A549 (cell line): ENCODE measurements at places on chromosomes 5 and 9. TPM values are rescaled to one million over a fixed set of nuclear protein-coding genes. Genes with fewer than 3 reads are reported as not detected.

- peak; percentile 90 for DNase-seq
Measured at GRCh38 chr5:14204785-14205321, 61.7 kb downstream of the TRIO start.

Gene FUBP3
- polyA plus RNA-seq, result 59.3 to 67.7 TPM (median 63.2 TPM) in 3 replicates

- DNase-seq, result no peak
Measured at GRCh38 chr9:86069206-86069869, 30.0 kb downstream of the GOLM1 start.

DNA sequence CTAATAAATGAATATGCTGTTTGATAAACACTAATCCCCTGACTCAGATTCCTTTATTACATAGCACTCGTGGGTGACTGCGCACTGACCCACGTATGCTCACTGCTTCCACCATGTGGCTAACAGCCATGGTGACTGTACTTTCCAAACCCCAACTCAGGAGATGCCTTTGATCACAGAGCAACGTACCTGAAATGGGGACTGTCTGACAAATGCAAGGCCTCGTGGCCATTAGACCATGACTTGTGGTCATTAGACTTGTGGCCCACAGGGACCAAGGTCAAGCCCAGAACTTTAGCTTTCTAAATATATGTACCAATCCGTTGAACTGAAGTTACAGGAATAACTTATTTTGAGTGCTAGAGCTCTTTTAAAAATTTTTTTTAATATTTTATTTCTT is 46.6 kb downstream of the CYFIP2 start:
- peak; percentile 63 for DNase-seq

Gene CDX1
- polyA plus RNA-seq, result not detected in 3 replicates

- no peak for DNase-seq
Measured at GRCh38 chr5:87924436-87924835, 344.2 kb downstream of the TMEM161B start.

GRCh38 chr5:67050635-67051034 is 146.0 kb downstream of the CD180 start:
- DNase-seq, result no peak

Gene IFNE
- polyA plus RNA-seq, result 2.3 to 2.5 TPM (median 2.4 TPM) in 3 replicates

Gene NEUROG1
- not detected in 3 replicates for polyA plus RNA-seq

Gene MRRF
- 62.5 to 71.5 TPM (median 63.6 TPM) in 3 replicates for polyA plus RNA-seq

GRCh38 chr5:107672211-107673038 is 1.7 kb upstream of the EFNA5 start:
- peak; percentile 99 for DNase-seq

DNA sequence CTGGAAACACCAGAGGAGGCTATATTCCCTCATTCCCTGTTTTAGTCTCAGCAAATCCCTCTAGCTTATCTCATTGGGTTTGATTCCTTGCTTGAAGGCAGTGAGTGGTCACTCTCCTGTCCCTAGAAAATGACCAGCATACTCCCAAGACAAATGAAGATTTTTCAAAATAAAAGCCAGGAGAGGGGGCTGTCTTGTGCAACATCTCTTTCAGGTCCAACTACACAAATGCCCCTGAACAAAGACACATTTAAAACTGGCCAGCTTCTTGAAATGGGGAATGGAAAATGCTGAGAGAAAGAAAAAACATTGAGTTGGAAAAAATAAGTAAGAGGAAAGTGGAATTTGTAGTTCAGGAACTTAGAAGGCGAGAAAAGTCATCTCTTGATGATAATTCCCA is 49.3 kb upstream of the FAM169A start:
- DNase-seq, result no peak

GRCh38 chr5:167555565-167556166 is 735.8 kb upstream of the WWC1 start:
- DNase-seq, result no peak

Gene UBE2QL1
- polyA plus RNA-seq, result 0.04 to 0.07 TPM in 2 of 3 replicates, not detected in the other

Gene PPP3R2
- polyA plus RNA-seq, result not detected in 3 replicates

DNA sequence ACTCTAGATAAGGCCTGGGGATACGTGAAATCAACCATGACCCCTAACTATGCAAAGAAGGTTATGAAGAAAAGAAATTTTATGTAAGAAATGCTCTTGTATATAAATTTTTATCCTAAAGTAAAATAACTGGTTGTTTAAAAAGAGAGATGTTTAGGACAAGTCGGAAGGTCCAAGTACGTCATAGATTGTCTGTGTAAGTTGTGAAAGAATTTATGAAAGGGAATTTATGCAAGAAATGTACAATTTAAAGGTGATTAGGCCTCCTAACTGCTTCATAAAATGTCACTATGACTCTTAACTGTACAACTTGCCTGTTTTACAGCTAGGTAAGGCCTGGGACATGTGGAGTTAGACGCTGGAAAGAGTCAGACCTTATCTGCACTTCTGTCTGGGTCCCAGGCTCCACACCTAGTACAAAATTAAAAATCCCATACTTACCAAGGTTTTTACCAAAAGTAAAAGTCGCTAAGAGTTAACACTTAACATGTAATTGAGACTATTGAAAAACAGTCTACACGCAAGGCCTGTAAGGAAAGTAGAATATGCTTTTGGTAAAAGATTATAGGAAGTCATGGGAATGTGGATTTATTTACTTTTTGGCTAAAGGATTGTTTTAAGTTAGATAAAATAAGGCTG is 77.4 kb downstream of the KIAA0825 start:
- DNase-seq, result no peak

GRCh38 chr5:14364576-14365472 is 216.8 kb upstream of the OTULINL start:
- DNase-seq, result peak; percentile 13

Gene TAS2R1
- polyA plus RNA-seq, result not detected in 3 replicates

DNA sequence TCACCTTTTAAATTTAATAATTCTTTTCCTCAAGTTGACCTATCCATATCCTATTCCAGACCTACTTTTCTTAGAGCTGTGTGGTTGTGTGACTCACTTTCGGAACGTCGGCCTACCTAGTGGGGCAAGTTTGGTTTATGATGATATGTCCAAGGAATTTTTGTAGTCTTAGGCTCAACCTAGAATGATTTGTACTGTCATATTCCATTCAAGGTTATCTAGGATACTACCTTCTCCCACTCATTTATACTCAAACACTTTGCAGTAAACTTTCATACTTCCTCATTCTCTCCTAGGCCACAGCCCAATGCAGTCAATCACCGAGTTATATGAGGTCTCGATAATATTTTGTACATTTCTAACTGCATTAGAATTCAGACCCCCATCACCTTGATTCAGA is 61.9 kb downstream of the PIK3R1 start:
- DNase-seq, result no peak

Gene GFPT2
- polyA plus RNA-seq, result 24.4 to 34.9 TPM (median 31.6 TPM) in 3 replicates

DNA sequence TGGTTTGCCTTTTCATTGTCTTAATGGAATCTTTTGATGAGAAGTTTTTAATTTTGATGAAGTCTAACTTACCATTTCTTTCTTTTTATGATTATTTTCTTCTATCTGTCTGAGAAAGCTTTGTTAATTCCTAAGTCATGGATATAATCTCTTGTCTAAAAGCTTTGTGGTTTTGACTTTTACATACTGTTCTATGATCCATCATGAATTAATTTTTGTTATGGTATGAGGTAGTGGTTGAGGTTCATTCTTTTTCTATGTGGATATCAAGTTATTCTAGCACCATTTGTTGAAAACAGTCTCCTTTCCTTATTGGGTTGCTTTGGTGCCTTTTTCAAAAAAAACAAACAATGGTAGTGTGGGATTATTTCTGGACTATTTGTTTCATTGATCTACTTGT is 20.4 kb downstream of the FBXO10 start:
- DNase-seq, result no peak

Gene CTSV
- polyA plus RNA-seq, result 13.2 to 14.9 TPM (median 14.1 TPM) in 3 replicates

GRCh38 chr5:143601357-143601756 is 197.9 kb upstream of the NR3C1 start:
- no peak for DNase-seq

DNA sequence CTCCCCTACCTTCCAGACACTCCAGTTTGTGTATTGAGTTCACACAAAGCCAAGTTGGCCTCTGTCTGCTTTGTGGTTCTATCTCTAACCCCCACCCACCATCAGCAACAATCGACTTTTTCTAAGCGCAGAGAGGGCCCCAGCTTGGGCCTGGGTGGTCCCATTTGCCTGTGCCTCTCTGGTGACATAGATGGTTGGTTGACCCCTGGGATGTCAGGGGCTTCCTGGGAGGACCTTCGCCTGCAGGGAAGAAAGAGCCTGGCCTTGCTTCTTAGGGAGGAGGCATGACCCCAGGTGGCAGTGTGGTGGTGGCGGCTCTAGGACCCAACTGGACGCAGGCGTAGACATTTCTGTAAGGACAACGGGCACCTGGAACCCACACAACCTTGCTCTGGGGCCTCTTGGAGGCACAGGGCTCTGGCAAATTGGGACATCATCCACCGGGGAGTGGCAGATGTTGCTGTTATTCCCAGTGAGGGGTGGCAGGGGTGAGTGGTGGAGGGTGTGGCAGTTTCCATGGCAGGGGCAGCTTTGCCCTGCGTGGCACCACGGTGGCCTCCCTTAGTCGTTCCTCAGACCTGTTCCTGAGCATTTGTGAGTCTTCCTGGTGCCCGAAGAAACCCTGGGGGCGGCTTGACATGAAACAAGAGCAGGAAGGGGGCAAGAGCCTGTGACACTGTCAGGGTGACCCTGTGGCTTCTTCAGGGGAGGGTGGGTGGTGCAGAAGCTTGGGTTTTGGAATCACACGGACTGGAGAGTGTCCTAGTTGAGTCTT is 171.0 kb upstream of the IER5L start:
- DNase-seq, result no peak

DNA sequence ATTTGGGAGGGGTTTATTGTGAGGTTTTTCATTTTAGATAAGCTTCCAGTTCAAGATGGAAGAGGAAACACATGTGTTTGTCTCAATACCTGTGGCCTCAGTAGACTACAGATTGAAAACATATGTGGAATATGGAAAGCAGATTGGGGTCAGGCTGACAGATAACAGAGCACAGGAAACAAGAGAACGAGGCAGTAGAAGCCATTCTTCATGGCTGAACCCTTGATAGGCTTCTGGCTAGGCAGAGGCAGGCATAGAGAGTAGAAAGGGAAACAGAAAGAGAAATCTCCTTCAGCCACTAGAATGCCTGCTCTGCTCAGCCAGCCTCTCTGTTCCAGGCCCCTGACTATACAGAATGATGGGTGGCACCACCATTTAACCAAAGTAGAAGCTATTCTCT is 152.5 kb downstream of the MUSK start:
- no peak for DNase-seq

DNA sequence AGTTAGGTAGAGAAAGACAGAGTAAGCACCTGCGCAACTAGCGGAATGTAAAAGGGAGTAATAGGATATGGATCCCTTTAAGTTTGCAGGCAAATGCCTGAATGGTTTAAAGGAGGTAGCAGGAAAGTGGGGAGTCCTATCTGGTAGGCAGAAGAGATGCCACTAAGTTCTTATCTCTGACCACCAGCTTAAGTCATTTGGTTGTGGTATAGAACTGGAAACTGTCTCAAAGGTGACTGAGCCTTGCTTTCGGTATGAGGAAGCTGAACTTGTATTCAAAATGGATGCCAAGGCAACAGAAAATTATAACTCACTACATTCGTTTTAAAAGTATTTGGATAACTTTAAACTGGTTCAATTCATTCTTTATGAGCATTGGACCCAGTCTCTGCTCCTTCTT is 475.6 kb downstream of the DMRTA1 start:
- no peak for DNase-seq

DNA sequence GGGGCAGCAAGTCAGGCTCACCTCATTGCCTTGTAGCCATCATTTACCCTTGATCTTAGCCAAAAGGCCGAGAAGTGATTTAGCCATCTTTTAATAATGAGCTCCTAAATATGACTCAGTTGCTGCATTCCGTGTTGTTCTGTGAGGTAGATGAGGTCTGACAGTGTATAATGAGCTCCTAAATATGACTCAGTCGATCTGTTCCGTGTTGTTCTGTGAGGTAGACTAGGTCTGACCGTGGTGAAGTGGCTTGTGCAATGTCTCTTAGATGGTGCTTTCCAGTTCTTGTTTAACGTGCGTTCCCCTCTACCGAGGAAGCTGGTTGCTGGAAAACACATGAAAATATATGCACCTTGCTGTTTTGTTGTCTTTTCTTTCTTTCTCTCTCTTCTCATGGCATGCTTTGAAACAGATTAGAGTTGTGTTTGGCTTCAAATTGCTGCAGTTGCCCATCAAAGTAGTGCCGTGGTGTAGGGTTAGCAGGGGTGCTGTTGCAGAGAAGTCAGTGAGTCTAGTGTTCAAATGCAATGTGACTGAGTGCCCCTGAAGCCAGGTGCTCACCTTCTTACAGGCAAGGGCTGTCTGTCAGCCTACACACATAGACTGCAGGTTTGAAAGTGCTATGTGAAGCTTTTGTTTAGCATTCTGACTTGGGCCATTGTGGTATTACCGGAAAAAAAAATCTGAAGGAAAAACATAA is 118.6 kb downstream of the KDM4C start:
- no peak for DNase-seq

DNA sequence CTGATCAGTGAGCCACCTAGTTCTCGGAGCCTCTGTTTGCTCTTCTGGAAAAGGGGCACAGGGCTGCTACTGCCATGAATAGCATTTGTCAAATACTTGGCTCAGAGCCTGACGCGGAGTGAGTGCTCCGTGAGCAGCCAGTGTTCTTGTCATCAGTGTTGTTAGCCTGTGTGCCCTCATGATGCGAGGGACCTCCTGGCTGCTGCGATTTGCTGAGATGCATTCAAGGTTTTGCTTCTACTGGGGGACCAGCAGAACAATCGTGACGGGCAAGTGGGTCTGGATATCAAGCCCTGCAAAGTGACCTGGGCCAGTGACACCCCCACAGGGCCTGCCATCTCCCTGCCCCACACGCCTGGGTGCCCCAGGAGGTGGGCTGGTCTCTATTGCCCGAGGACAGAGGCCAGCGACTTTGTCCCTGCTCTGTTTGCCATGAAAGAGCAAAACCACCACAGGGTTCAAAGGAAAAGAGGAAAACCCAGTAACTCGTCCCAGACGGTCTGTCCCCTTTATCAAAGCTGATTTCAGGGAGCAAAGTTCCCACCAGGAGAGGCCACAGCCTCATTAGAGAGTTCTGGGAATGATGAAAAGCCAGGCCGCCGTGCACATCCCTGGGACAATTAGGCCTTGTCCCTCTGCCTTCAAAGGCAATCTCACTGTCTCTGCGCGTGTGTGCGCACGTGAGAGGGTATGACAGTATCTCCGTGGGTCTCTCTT is 86.5 kb upstream of the LMX1B start:
- DNase-seq, result no peak

DNA sequence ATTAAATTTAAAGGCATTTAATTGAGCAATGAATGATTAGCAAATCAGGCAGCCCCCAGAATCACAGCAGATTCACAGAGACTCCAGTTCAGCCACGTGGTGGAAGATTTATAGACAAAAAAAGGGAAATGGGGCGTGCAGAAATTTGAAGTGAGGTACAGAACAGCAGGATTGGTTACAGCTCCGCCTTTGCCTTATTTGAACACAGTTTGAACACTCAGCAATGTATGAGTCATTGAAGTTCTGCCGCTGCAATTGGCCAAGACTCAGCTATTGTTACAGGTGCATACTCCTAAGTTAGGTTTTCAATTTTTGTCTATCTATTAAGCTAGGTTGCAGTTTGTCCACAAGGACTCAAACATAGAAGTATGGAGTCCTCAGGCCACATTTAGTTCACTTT is 157.7 kb upstream of the SLC12A2 start:
- no peak for DNase-seq

- no peak for DNase-seq
Measured at GRCh38 chr5:17272111-17272510, 54.7 kb downstream of the BASP1 start.

- DNase-seq, result no peak
Measured at GRCh38 chr9:7259544-7260241, 501.9 kb downstream of the KDM4C start.
